ENCODE measurements at places on chromosomes 5 and 9.
A peak's percentile ranks its signal among the peaks of the same experiment; 100 is the strongest.

GRCh38 chr9:13110766-13111417, 168.6 kb downstream of the MPDZ start:
- no peak for DNase-seq

DNA sequence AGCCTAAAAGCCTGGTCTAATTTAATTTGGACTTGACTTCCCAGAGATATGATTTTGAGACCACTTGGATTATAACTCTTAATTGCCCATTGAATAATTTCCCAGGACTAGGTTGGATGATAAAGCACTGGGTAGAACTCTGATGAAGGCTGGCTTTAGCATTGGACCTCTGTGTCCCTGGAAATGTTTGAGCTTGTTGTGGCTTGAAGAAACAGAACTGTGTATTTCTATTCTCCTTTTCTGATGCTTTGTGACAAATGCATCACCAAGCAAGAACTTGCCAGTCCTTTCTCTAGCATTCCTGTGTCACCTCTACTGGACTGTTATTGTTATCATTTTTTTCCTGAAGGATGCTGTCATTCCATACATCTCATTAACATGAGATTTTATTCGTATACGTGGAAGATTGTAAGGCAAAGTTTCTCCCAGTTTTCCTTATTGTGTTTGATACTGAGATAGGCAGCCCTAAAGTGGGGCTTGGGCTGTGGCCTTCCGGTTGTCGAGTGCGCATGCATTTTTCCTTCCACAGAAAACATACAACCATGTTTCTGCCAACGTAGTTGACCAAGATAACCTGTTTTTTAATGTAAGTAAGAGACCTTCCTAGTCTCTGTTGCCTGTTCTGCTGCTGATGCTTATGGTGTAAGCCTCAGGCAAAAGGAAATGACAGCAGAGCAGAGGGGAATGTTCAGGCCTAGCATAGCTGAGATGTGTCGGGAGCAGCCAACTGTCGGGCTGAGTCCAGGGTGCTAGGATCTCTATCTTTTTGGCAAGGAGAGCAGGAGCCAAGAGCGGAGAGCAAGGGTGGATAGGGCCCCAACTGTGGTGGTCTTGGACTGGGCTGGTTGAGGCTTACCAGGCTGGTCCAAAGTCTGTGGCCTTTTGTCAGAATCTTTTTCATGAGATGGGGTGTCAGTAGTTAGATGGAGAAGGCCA, 2.3 kb downstream of the NTRK2 start:
- DNase-seq = no peak

- DNase-seq = no peak
Observed at GRCh38 chr9:91924090-91924489, 25.9 kb downstream of the ROR2 start.

DNA sequence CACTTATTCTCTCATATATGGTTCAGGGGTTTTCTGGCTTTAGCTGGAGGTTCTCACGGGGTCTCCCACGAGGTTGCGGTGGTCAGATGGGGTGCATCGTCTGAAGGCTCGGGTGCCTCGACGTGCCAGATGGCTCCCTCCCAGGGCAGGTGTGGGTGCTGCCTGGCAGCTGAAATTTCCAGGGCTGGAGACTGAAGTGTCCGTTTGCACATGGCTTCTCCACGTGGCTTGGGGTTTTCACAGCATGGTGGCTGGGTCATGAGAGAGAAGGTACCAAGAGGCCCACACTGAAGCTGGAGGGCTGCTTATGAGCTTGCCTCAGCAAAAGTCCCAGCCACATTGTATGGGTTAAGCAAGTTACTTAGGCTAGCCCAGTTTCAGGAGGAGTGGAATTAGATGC, 218.6 kb downstream of the AGTPBP1 start:
- DNase-seq = no peak

DNA sequence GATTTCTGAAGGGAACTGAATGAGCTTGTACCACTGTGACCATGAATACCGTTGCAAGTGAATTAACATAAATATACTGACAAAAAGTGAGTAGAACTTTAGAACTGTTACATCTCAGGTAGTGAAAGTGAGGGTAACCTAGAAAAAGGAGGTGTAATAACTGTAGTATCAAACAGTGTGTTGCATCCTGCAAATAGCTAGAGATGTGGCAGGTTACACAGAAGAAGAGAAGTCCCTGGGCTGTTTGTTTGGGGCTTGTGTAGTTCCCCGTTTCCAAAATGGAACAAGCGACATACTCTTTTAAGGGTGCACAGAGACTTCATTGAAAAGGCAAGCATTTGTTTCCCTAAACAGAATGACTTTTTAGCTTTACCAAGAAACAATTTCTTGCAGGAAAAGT, 214.8 kb downstream of the NR3C1 start:
- peak; percentile 38 for DNase-seq
